ENCODE measurements at places on chromosomes 7 and 10. TPM values are rescaled to one million over a fixed set of nuclear protein-coding genes. Genes with fewer than 3 reads are reported as not detected.

DNA sequence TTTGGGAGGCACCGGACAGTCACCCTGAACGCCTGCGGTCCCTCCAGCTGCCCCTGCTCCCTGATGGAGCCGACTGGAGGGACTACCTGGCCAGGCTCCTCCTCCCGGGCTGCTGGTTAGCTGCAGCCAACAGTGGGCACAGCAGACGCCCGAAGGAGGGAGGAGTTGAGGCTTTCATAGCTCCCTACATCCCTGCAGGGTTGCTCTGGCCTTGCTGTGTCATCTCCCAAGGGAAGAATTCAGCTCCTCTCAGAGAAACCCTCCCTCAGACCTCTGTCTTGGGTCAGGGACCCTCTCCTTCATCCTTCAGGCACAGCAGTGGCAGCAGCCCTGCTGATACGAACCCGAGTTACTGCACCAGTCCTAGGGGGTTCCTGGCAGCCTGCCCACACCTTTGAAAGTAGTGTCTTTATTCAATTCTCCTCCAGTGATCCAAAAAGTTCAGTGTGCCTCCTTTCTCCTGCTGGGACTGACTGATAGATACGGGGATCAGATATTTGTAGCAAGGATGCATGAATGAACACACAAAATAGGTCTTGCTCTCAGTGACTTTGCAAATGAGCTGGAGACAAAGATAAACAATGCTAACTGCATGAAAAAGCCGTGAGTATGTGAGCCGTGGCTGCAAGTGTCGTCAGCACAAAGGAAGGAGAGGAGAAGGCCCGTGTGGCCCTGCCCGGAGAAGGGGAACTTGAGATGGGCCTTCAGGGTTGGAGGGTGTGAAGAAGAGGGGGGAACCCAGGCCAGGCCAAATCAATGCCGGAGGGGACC, 136.6 kb downstream of the PRKAG2 start:
- no peak overlapping the region for H3K4me3 ChIP-seq
- H3K4me1 ChIP-seq, result peaks cover 20% of the 10 kb centered on the region
- H3K27me3 ChIP-seq, result no peaks in the 10 kb centered on the region
- no peak overlapping the region for H3K27ac ChIP-seq
- H3K36me3 ChIP-seq, result no peaks in the 10 kb centered on the region

DNA sequence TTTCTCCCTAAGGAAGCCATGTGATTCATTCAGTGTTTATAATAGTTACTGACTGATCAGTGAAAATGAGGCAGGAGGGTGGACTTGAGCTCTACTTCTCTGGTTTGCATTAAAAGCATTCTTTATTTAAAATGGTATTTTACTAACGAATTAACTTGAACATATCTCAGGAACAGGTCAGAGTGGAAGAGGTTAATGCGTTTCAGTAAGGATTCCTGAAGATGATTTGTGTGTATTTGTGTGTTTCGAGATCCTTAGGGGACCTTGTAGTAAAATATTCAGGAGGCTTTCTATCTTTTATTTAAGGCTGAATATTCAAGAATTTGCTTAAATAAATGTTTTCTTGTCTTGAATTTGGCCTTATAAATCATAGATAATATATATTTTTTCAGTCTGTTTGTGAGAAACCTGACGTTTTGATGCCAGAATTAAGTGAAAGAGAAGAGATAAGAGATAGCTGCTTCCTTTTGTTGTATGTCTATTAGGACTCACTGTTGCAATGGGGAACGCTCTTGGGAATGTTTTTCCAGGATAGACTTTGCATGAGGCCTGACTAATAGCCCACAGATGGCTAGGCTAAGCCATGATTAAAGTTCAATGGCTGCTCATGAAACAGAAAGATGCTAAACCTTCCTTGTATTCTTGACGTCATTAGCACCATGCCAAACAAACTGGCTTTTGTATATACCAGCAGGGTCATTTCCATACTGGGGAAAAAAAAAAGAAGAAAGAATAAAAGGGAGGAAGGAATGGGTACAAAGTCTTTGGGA, 93.8 kb upstream of the MTPN start:
- H3K36me3 ChIP-seq, result no peaks in the 10 kb centered on the region
- H3K4me1 ChIP-seq, result no peaks in the 10 kb centered on the region
- H3K27ac ChIP-seq, result no peak overlapping the region

Gene COBL
- 123 TPM for total RNA-seq

GRCh38 chr10:31678139-31678536, 250.5 kb downstream of the ARHGAP12 start:
- H3K27ac ChIP-seq, result peak overlapping the region; percentile 30
- peaks cover 6% of the 10 kb centered on the region for H3K4me1 ChIP-seq
- no peaks in the 10 kb centered on the region for H3K27me3 ChIP-seq
- no peak overlapping the region for H3K4me3 ChIP-seq
- DNase-seq, result no peak
- H3K36me3 ChIP-seq, result no peaks in the 10 kb centered on the region
